ENCODE measurements at places on chromosomes 2 and 18.
A peak's percentile ranks its signal among the peaks of the same experiment; 100 is the strongest.

DNA sequence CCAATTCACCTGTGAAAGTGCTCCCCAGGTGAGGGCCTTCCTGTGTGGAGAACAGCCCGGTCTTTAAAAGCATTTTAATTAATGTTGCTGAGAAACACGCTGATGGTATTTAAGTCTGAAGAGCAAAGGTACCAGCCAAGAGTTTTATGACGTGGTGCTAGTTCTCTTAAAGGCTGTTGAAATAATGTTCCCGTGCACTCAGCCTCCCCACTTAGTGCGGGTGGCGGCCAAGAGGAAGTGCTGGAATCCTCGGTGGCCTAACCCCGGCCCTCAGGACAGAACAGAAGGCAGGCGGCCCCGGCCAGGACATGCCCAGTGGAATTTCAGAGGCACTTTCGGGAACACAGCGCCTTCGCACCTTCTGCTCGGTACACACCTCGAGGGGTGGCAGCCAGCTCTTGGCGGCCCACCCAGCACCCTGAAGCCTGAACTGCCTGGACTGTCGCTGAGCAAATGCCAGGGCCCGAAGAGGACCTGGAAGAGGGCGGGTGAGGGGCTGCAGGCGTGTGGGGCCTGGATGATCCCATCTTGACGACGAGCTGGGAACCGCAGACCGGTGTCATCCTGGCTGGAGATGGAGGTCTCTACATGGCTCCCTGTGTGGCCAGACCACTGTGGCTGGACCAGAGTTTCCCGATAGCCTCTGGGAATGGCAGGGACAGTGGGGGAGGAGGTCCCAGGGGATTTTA is 142.9 kb downstream of the ASB1 start:
- DNase-seq, result no peak

GRCh38 chr2:221554769-221555493 is 17.2 kb downstream of the EPHA4 start:
- peak; percentile 30 for DNase-seq

DNA sequence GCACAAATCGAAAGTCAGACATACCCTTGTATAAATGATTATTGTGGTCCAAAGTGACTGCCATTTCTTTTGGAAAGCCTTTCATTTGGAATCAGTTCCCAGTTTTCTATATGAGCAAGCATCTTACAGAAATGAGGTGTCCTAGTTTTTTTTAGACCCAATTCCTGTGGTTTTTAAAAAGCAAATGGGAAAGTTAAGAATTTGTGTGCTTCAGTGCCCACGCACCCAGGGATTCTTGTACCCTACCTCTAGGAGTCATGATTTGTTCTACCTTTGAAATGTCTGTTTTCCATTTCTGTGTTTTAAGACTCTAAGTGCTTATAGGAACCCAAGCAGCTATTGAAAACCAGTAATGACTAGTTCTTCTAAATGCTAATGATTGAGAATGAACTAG is 218.1 kb downstream of the CAMKMT start:
- DNase-seq, result no peak

GRCh38 chr2:63092857-63093256 is 42.2 kb downstream of the OTX1 start:
- no peak for DNase-seq

DNA sequence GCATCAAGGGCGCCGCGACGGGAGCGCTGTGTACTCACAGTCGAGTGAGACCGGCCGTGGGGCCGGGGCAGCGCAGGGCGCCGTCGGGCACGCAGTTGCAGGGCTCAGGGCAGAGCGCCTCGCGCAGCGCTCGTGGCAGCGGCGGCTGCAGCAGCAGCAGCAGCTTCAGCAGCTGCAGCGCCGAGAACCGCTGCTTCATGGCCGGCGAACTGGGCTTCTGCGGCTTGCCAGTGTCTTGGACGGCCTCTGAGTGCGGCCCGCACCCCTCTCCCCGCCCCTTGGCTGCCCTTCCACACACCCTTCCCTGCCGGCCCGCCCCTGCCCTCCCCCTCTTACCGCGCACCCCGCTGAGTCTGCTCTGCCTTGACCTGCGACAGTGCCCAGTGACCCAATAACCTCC is at the start of gene LHCGR:
Gene LHCGR, minus strand, starts transcription at position 252 of the 400 bp plus-strand sequence. Its CDS starts 53 bp downstream, at position 199.
- no peak for DNase-seq

DNA sequence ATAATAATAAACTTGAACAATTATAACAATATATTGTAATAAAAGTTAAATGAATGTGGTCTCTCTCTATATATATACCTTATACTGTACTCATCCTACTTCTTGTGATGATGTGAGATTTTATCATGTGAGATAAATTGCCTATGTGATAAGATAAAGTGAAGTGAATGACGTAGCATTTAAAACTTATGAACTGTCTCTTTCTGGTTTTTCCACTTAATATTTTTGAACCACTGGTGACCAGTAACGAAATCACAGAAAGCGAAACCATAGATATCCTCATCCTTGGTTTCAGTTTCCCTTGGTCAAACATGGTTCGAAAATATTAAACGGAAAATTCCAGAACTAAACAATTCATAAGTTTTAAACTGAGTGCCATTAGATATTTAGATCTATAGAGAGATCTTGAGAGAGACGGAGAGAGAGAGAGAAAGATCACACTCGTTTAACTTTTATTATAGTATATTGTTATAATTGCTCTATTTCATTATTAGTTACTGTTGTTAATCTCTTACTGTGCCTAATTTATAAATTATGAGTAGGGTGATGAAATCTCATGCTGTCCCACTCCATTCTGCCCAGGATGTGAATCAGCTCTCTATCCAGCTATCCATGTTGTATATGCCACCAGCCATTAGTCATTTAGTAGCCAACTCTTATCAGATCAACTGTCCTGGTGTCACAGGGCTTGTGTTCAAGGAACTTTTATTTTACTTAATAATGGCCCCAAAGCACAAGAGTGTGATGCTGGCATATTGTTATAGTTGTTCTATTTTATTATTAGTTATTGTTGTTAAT is 156.8 kb downstream of the THADA start:
- peak; percentile 55 for DNase-seq

GRCh38 chr2:39851651-39852110 is 72.6 kb upstream of the THUMPD2 start:
- no peak for DNase-seq

GRCh38 chr18:32511147-32511546 is 40.5 kb upstream of the GAREM1 start:
- no peak for DNase-seq

DNA sequence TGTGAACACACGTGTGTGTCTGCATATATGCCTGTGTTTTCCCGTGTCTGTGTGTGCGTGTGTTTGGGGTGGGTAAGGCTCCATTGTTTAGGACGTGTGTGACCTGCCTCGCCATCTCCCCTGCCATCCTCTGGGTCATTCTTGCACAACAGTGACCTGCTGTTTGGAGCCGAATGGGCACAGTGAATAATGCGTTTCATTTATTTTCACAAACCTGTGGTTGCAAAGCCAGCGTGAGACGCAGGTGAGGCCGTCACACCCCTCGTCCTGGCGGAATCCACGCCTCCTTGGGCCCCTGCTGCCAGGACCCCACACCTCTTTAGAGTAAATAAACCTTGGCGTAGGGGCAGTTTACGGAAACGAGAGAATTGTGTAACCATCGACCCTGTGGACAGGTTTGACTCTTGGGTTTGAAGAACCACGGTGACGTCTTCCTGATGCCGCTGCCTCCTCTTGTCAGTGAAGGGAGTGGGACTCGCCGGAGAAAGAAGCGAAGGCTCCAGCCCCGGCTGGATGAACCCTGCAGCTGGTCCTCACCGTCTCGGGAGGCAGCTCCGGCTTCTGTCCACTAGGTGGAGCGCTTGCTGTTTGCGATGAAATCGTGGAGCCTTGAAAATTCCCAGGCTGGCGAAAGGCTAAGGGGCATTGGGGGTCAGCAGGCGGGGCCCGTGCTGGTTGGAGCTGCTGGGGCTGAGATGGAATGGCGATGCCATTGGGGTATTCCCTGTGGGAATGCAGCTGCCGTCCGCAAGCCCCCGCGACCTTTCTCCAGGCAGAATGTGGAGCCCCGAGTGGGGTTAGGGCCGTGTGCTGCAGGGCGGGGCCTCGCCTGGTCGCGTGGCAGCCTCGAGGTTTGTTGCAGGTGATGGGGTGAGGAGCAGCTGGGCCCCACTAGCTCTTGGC is 81.1 kb downstream of the RTP5 start:
- peak; percentile 77 for DNase-seq

GRCh38 chr18:53747210-53747609 is 477.3 kb downstream of the MBD2 start:
- no peak for DNase-seq

DNA sequence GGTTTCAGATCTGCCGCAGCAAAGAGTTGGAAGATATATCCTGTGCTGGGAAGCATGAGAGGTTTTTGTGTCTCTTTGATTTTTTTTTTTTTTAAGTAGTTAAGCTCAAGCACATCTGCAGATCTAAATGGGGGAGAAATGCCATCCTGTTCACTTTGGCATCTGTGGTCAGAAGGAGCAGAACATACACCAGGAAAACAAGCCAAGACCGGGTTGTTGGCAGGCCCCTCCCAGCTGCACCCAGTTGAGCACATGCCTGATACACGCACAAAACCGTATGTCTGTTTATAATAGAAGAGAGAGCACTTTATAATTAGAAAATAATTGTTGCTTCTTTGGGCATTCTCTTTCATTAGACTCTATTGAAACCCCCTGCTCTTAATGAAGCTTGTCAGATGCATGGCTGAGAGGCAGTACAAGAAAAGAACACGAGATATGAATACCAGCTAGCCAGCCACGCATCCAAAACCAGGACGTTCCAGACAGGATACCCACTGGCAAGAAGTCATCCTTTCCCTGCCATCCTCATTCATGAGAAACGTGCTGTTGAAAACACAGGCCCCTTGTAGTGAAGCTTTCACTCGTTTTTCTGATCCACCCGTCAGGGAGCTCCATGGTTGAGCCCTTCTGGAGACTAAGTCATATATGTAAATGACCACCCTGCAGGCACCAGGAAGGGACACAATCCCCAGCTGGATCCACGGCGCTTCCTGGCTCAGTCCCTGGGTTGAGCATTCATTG is 152.2 kb downstream of the ALPK2 start:
- DNase-seq, result no peak

DNA sequence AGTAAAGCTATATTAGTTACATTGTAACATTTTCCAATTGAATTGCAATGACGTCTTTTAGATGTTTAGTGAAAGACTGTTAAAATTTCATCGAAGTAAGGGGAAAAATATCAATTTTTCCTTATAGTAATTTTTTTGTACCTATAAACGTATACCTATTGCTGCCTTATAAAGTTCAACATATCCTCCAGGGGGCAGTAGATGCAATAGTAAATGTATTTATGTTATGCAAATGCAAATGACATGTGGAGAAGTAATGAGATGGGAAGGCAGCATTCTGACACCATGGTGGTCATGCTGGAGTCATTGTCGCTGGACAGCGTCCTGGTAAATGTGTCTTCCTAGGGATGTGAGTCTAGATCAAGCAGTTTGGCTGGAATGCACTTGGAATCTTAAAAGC is 38.7 kb downstream of the MSTN start:
- peak; percentile 67 for DNase-seq

- DNase-seq, result no peak
These were observed 142.2 kb downstream of the PLCL1 start for GRCh38 chr2:197946562-197946961.

DNA sequence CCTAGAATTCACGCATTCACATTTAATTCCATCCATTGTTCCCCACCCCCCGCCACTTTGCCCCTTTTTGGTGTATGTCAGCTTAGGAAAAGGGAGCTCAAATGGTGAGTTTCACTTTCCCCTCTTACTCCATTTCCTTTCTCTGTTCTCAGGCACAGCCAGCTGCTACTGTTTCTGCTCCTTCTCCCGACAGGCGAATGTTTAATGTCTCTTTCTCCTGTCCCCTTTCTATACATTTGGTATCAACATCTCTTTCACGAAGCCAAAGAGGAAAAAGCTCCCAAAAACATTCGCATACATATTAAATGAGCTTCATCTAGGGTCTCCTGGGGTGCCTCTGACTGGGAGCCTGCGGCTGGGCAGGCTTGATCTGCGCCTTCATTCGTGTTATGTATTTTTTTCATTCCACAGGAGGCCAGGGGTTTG is 124.2 kb upstream of the SATB2 start:
- DNase-seq, result no peak

DNA sequence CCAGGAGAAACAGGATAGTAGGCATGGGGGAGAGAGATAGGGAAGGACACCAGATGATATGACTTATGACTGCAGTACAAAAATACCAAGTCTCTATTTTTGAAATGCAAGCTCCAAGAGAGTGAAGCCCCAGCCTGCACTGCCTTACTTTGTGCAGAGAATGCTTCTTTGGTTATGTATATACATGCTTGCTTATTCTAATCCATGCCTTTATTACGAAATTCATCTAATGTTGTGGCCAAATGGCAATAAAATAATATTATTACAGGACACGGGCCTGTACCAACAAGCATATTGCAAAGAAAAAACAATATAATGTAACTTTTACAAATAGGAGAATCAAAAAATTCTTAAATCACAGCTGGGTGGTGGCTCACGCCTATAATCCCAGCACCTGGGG is 110.8 kb downstream of the BCL11A start:
- DNase-seq, result no peak

- no peak for DNase-seq
These were observed 14.8 kb upstream of the SLC40A1 start for GRCh38 chr2:189595417-189595816.

- DNase-seq, result no peak
These were observed 36.7 kb upstream of the ARL4C start for GRCh38 chr2:234533626-234534025.

DNA sequence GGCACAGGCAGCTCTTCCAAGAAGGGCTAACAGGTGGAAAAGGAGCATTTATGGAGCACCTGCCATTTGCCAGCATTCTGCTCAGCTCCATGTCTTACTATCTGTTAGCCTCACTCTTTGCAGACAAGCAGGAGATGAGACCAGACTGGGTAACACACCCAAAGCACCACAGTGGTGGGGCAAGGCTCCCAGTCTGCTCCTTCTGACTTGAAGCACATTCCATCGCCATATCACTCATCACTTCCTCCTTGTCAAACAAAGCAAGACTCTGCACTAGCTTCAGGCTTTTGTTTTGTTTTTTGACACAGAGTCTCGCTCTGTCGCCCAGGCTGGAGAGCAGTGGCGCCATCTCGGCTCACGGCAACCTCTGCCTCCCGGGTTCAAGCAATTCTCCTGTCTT is 182.8 kb downstream of the MGAT5 start:
- peak; percentile 77 for DNase-seq

GRCh38 chr2:218368150-218368528 is 11.5 kb downstream of the CATIP start:
- no peak for DNase-seq

DNA sequence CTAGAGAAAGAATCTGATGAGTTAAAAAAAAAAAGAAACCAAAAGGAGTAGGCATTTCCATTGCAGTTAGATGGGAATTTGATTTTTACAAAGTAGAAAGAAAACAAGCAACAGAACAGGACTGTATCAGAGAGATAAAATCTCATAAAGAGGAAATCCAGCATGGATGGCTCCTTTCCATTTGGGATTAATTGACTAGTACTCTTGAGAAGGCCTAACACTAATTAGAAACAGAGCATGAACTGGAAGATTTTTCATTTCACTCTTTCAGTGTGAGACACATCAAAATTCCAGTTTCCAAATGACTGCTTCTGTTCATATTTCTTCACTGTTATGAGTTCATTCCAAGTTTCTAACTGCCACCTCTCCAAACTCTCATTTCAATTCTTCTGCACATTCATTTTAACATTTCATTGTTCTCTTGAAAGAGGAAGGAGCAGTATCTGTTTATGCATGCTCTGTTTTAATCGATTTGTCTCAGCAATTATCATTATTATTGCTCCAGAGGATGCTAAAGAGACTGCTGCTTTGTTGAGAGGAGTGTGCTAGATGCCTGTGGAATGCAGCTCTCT is 108.8 kb upstream of the PIEZO2 start:
- DNase-seq, result no peak
